NCI-H2029 treated with DMSO at 0.1 percent for 48 hours (cell line): ENCODE measurements at places on chromosomes 5 and 9.

DNA sequence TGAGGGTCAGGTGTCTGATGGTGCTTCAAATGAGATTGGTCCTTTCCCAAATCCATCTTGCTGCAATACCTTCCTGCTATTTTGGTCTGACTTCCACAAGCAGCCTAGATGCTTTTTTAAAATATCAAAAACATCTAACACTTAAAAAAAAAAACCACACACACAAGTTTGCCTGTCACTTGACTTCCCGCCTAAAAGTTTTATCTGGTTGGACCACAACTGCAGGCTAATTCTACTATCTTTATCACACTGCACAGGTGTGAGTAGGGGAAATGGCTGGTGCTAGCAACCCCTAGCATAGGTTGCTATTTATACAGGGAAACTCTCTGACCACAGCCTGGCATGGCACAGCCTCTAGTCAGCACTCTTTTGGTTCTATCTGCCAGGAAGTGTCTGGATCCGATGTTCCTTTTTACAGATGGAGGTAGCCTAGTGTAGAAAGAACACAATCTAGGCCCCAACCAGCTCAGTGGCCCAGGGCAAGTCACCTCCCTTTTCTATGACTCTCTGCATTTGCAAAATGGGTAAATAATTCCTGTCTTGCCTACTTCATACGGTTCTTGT lies at the start of gene HEMGN:
Gene HEMGN (minus strand): TSS at position 92 of the 564 bp plus-strand sequence. CDS start 36 bp downstream, at position 56.
- DNase-seq = no peak

GRCh38 chr9:29439961-29440360 lies 1866.7 kb upstream of the C9orf72 start:
- DNase-seq = no peak

GRCh38 chr5:151317871-151318270 lies 14.3 kb upstream of the SLC36A3 start:
- DNase-seq = no peak

GRCh38 chr5:135007749-135008363 lies 26.2 kb downstream of the PITX1 start:
- no peak for DNase-seq

- no peak for DNase-seq
Measured at GRCh38 chr5:3019045-3019444, 267.6 kb upstream of the IRX2 start.

- DNase-seq = no peak
Measured at GRCh38 chr5:68415177-68416085, 199.9 kb downstream of the PIK3R1 start.

DNA sequence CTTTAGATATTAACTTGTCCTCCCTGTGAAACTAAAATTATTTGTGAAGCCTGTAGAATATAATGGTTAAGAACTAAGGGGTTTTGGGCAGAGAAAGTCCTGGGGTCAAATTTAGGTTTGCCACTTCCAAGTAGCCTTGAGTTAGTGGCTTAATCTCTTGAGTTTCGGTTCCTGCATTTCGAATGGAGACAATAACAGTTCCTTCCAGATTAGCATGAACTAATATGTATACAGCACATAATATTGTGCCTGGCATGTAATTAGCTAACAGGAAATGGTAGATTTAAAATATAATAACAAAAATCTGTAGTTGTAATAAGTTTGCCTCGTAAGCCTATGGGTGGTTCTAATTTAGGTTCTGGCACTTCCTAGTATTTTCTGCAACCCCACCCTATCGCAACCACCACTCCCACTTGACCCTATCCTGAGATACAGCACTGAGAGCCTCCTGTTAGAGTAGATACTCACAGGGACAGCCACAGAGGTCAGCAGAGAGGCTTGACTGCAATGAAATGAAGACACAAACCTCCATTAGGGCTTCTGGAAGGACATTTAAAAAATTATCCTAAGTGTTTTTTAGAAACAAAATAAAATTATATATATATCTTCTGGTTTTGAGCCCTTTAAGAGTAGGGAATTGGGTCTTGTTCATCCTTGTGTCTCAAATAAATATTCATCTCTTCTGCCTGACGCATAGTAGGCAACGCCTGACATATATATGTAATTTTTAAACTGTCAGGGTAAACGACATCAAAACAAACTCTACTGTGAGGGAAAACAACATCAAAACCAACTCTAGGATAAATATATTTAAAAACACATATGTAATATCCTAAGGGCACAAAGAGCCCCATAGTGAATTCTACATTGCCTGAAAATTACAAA lies 8.5 kb downstream of the SPINK9 start:
- no peak for DNase-seq
